ENCODE measurements at places on chromosomes 4 and X. TPM values are rescaled to one million over a fixed set of nuclear protein-coding genes. Genes with fewer than 3 reads are reported as not detected.

- DNase-seq, result no peak
Measured at GRCh38 chr4:77360451-77360850, 203.4 kb downstream of the CCNG2 start.

BANK1 gene
- 2.4 TPM for total RNA-seq

- DNase-seq, result no peak
Measured at GRCh38 chr4:17812801-17813200, 2.0 kb downstream of the NCAPG start.

GRCh38 chr4:105305019-105305836, 158.6 kb downstream of the TET2 start:
- DNase-seq, result no peak

FAT4 gene
- 12.3 TPM for total RNA-seq

DNA sequence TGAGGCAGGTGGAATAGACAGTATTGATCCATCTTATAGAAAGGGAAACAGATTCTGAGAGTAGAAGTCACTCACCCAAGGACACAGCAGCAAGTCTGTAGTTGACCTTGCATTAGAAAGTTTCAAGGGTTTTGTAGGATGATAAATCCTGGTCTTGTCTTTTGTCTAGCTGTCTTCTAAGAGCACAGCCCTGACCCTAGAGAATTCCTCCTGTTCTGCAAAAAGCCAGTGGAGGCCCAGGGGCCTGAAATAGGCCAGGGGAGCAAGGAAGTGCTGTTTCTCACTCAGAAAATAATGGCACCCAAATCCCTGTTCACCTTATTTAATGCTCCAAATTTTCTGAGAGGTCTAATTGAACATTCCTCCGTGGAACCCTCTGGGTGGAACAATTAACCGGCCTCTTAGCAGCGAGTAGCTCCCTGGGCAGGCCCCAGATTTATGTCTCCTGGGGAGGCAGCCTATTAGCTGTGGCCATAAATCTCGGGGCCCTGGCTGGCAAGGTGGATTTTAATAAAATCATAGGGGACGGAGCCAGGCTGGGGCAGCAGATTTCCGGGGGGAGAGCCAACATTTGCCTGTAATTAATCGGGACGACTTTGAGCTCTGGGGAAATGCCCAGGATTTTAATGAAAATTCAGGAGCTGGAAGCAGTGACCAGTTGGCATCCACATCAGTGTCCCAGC, 49.2 kb upstream of the MSX1 start:
- DNase-seq, result no peak

- no peak for DNase-seq
Measured at GRCh38 chrX:23525531-23525930, 141.8 kb upstream of the PRDX4 start.

GRCh38 chrX:154002215-154002719, 17.4 kb downstream of the IRAK1 start:
- DNase-seq, result no peak

CISD2 gene
- 18.5 TPM for total RNA-seq

DNA sequence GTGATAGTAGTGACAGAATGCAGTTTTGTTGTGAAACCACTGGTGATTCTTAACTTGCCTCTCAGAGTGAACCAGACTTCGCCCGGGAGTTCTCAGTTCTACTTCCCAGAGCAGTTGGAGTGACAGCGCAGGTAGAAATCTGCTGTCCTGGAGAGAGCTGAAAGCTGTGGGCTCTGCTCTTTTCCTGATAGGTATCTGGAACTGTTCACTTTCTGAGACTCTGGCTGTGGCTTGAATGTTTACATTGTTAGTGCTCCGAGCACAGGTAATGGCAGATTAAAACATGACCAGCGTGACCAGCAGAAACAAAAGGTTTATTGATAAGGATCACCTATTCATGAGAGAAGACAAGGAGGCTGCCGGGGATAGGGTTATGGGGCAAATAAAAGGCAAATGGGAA, 360.7 kb downstream of the BMPR1B start:
- no peak for DNase-seq

CT45A2 gene
- total RNA-seq, result not detected

UGT2B17 gene
- not detected for total RNA-seq

GRCh38 chr4:24794916-24795665, at the start of gene SOD3:
Gene SOD3 (plus strand): TSS chr4:24795573. CDS start chr4:24799522, 3,949 bp downstream.
- DNase-seq, result peak; percentile 83
